Stimulated activated CD4-positive, alpha-beta T cell treated with anti-CD3 and anti-CD28 coated beads, Interleukin-15, amount 100 ng/mL, for 24 hours (primary cell): ENCODE measurements at places on chromosomes 5 and 9.

GRCh38 chr5:3195994-3196393, 399.6 kb upstream of the IRX1 start:
- DNase-seq = no peak

- no peak for DNase-seq
These were observed 263.9 kb downstream of the CHSY3 start for GRCh38 chr5:130168211-130168610.

GRCh38 chr5:172009536-172010270, 3.3 kb upstream of the FBXW11 start:
- no peak for DNase-seq

DNA sequence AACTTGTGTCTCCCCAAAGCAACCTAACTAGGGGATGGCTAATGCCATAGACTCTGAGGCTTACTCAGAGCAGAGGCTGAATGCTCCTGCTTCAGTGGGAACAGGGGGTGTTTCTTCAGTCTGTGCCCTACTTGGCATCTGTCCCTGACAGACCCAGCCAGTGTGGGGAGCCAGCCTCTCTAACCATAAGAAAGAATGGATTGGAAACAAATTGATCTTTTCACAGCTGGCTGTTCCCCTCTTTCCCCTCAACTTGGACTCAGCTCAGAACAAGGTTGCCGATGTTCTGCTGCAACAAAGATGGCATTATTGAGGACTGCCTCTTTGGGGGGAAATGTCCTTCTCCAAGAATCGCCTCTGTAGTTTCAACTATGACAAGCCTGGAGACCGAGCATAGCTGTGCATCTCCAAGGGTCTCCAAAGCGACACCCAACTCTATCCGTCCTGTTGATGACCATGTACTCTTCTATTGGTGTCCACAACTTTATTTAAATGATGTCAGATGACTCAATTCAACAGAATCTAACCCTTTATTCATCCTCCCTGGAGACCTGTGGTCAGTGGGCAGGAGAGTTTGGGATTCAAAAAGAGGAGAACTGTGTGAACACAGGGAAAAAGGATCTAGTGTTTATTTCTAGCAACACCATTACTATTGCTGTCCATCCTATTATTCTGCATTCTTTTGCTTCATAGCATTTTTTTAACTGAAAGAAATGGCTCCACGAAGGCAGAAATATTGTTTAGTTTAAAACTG, 24.7 kb upstream of the TNC start:
- no peak for DNase-seq

- DNase-seq = no peak
These were observed 48.5 kb upstream of the ANKRD55 start for GRCh38 chr5:56281489-56282165.
